ENCODE measurements at places on chromosomes 1 and 21.
A peak's percentile ranks its signal among the peaks of the same experiment; 100 is the strongest.

GRCh38 chr1:115133440-115133839, 44.1 kb upstream of the TSPAN2 start:
- no peak for DNase-seq

DNA sequence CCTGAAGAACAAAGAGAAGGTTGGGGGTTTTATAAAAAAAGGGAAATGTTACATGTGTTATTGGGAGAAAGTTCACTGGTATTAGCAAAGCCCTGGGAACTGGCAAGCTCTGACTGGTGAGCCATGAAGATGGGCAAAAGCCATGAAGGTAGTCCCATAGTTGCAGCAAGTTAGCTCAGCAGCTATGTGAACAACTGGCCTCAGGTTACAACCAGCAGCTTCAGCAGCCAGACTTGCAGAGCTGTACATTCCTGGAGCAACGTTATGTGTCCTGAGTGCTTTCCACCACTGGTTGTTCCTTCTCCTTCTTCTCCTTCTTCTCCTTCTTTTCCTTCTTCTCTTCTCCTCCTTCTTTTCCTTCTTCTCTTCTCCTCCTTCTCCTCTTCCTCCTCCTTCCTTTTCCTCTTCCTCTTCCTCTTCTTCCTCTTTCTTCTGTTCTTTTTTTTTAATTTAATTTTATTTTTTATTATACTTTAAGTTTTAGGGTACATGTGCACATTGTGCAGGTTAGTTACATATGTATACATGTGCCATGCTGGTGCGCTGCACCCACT, 56.1 kb upstream of the TLR5 start:
- no peak for DNase-seq

- DNase-seq = no peak
These were observed 33.6 kb downstream of the SOAT1 start for GRCh38 chr1:179327196-179327595.

DNA sequence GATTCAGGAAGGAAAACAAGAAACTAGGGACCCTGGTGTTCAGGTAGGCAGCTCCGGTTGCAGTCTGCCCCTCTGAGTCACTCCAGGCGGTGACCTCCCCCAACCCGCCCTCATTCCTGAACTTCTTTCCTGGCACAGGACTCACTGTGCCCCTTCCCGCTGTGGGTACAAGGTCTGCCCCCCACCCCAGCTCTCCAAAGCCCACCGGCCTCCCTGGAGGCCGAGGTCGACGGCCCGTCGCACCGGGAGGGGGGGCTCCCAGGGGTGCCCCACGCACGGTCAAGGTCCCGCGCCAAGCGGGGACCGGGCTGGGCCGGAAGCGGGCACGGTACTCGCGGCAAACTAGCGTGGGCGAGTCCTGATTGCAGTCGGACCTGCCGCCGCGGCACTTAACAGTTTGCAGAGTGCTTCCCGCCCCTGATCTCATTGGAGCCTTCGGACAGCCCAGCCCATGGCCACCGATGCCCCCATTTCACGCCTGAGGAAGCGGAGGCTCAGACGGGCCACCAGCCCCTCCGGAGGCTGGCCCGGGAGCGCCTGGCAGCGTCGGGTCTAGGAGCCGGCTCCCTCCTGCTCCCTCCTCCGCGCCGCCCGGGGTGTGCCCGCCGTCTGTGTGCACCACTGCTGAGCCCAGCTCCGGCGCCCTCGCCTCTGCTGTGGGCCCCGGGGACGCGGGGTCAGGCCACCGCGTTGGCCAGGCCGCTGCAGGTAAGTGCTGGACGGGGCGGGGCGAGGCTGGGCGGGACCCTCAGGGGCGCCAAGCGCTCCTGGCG, at the start of gene GJB3:
Gene GJB3, plus strand, starts transcription at position 144 of the 773 bp plus-strand sequence. CDS start 3,549 bp downstream, outside the sequence.
- no peak for DNase-seq

DNA sequence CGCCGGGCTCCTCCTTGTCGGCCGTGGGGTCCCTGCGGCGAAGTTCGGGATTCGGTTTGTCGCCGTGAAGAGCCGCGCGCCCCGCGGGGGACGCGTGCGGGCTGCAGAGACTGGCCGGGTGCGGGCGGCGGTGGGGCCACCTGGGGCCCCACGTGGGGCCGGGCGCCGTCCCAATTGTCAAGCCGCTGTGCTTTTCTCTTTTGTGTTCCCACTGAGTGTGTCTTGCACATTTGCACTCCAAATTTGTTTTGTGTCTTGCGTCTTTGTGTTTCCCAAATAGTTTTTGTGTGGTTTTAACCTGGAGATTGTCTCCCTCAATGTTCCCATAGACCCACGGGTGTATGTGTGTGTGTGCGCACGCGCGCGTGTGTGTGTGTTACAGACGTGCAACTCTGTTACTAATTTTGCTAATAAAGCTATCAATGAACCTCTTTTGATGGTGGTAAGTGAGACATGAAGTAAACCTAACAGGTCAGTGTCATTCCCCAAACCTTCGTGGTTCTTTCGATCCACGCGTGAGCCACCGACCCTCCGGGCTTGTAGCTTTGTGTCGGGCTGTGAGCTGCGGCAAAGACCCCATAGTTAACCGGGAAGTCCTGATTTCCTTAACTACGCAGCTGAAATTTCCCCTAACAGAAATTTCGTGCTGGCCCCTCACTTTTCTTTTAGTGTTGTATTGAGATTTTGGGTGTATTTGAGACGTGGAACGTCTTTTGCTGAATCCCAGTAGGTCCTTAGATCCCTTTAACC, 708 bp downstream of the PRDM2 start:
- DNase-seq = peak; percentile 12

- DNase-seq = no peak
These were observed 661.3 kb upstream of the USP24 start for GRCh38 chr1:55876276-55877060.

DNA sequence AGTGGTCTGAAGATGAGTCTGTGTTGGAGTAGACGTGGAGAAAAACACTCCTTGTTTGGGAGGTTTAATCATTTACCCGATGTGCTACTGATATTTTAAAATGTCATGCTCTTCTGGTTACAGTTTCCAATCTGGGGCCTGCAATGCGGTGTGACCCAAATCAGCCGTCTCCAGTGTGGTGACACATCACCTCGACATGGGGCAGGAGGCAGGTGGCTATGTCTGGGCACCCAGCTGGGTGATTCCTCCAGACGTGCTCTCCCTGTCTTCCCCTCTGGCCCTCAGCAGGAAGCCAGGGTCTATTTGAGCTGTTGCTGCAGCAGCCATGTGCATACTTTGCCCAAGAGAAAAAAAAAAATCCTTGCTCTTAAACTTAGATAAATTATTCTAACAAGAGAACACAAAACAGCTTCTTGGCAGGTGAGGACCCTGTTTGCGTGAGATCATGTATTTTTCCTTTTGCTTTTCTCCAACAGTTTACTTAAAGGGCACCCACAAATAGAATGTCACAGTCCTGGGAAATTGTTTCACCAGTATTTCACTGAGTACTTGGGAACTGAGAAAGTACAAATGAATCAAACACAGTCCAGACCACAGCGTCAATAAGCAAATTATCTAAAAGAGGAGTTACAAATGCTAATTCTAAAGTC, 38.9 kb upstream of the MAP10 start:
- no peak for DNase-seq

- no peak for DNase-seq
These were observed 86.2 kb upstream of the ZBTB18 start for GRCh38 chr1:243964915-243965314.

DNA sequence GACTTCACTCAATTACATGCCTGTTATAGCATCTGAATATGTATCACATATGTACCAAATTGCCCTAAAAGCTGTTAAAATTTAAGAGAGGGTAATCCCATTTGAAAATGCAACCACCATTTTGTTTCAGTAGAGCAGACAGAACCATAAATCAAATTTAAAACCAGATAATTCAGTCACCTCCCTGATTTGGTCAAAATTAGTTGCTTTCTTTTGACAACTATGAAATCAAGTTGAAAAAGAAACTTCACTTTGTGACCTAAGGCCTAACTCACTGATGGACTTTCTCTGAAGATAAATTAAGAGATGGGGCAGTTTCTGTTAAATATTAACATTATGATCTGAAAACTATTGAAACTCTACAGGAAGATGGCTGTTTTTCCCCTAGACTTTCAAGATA, 6.7 kb downstream of the GORAB start:
- DNase-seq = no peak

GRCh38 chr1:118360817-118361216, 175.8 kb upstream of the SPAG17 start:
- DNase-seq = no peak

DNA sequence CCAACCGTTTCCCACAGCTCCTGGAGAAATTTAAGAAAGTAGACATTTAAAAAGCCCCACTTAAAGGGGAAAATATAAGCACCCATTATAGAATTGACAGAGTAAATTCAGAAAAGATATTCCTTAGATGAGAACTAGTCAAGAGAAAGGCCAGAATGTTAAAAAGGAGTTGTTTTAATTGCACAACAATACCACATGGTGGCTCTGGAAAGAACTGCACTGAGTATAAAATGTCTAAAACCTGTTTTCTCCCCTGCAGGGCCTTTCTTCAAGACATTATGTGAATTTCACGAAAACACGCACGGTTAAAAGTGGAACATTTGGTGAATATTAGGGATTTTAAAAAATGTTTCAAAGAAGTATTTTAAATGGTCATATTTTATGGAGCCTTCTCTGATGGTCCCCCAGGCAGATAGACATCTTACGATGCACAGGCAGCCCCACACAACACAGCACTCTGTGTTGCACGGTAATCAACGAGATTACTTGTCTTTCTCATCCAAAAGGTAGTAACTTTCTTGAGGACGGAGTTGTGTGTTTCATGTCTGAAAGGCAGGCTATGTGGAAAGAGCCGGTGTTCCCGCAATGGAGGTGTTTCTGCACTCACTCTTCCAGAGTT, 101.9 kb downstream of the PRRX1 start:
- DNase-seq = no peak

DNA sequence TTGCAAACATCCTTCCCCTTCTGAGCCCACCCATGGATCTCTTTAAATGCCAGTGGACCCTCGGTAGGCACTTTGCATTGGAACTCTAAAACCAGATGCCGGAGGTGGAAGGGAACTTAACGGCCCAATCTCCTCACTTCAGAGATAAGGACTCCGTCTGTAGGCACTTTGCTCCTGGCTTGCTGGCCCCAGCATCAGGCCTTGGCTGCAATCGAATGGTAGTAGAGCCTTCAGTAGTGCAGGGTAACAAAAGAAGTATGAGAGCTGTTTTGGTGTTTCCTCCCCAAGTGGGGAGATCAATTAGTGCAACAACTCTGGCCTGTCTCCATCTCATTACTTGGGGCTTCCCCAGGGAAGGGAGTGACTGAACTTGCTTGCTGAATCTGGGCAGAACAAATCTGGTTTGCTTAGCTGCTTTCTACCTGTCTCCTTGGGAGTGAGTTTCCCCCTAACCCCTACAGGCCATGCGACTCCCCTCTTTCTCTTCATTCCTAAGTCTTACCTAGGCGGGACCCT, 70.8 kb downstream of the TENT5C start:
- no peak for DNase-seq

DNA sequence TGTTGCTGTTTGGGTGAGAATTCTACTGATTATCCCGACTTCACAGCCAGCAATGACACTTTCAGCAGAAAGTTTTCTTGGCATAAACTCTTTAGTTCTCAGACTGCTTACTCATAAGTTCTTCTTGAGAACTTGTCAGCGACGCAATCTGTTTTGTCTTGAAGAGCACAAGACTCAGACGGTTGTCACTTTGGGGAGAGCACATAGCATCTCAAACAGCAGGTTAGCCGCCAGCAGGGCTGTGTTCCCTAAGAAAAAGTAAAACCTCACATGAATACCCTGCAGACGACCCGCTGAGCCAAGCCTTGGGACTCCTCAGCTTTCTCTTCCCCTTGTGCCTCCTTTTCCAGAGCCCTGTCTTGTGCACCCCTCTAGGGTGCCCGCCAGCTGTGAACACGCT, 11.4 kb downstream of the AGMAT start:
- no peak for DNase-seq

GRCh38 chr1:243269461-243269801, 13.6 kb downstream of the SDCCAG8 start:
- no peak for DNase-seq

DNA sequence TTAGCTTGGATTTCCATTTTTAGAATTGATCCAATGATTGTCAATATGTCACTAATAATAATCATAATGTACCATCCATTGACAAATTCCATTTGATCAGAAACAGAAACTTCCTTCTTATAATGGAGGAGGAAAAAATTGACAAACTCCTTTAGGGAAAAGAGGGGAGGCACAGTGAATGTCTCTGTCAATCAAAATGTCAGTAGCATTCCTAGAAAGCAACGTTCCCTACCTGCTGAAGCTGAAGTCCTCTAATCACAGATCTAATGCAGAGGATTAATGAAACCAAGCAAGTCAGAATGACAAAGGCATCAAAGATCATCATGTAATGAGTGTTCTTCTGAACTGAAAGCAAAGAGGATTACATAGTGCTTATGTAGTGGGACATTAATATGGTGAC, 22.4 kb downstream of the MCOLN3 start:
- no peak for DNase-seq

DNA sequence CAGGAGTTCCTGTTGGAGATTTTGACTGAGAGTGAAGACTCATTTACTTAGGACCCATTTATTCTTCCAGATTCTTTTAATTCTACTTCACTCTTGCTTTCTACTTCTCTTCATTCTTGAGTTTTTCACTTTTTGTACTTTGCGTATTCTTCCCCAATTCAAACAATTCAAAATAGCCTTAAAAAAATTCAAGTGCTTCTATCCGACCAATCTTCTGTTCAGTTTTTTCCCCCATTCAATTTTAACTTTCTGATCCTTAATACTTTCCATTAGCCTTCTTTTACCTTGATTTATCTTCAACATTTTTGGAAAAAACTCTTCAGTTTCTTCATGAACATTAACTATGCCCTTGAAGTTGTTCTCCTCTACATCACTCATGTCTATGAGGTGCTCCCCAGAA, 21.1 kb downstream of the ZFYVE9 start:
- no peak for DNase-seq

GRCh38 chr1:205147191-205147835, 25.5 kb upstream of the RBBP5 start:
- DNase-seq = no peak

Measured in stimulated activated CD4-positive, alpha-beta T cell treated with anti-CD3 and anti-CD28 coated beads, TNF-alpha, amount 100 ng/mL, for 48 hours (primary cell).